ENCODE measurements at places on chromosomes 11 and 22.

- DNase-seq, result peak; percentile 81
These were observed 8.2 kb downstream of the PHF21A start for GRCh38 chr11:46112961-46113607.

GRCh38 chr22:46631113-46631512 lies 10.9 kb downstream of the GRAMD4 start:
- no peak for DNase-seq

GRCh38 chr11:27907530-27907929 lies 200.4 kb downstream of the KIF18A start:
- no peak for DNase-seq

DNA sequence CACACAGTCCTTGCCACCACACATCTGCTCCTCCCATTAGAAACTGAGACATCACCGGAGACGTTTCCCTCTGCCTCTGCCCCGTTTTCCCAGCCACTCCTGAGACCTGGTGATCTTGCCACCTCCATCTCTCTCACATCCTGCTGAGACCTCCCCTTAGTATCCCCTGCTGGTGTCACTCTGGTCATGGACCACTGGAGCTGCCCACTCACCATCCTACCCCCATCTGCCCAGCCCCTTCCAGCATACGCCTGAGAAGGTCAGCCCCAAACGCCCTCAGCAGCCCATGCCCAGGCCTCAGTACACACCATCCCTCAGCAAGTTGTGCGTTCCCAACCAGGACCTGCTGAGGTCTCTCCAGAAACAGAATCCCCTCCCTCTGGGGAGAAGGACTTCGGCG lies 64.3 kb downstream of the SHANK2 start:
- DNase-seq, result no peak

GRCh38 chr11:9759519-9760192 lies 95.8 kb downstream of the SWAP70 start:
- peak; percentile 95 for DNase-seq

- no peak for DNase-seq
These were observed 99.3 kb upstream of the SYT13 start for GRCh38 chr11:45385423-45385822.

DNA sequence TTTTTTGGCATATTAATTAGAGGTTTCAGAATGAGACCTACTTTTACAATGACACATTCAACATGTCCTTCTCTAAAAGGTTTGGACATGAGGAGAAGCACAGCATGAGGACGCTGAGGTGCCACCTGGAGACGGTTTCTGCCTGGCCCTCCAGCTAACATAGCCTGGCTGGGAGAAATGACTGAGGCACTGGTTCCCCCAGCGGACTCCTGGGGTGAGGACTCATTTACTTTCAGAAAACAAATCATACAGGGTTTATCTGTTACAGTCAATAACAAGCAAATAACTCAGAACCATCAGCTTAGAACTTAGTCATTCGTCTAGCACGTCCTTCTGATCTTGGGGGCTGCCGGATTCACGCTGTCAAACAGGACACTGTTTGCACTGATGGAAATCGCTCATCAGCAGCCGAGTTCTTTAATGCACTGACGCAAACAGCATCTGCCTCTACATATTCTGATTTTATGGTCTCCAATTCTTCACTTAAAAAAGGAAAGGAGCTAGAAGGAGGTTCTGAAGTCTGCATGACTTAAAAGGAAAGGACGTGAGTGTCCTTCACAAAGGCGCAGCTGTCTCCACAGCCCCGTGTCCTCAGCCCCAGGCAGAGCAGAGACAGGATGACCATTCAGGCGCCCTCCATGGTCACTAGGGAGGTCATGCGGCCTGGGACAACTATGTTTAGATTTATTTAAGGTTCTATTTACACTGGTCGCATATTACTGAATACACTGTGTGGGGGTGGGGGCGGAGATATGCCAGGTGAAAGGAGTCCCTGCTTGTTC lies 44.2 kb downstream of the CERK start:
- DNase-seq, result peak; percentile 65

- DNase-seq, result no peak
These were observed 8.1 kb upstream of the SART1 start for GRCh38 chr11:65953471-65953870.

DNA sequence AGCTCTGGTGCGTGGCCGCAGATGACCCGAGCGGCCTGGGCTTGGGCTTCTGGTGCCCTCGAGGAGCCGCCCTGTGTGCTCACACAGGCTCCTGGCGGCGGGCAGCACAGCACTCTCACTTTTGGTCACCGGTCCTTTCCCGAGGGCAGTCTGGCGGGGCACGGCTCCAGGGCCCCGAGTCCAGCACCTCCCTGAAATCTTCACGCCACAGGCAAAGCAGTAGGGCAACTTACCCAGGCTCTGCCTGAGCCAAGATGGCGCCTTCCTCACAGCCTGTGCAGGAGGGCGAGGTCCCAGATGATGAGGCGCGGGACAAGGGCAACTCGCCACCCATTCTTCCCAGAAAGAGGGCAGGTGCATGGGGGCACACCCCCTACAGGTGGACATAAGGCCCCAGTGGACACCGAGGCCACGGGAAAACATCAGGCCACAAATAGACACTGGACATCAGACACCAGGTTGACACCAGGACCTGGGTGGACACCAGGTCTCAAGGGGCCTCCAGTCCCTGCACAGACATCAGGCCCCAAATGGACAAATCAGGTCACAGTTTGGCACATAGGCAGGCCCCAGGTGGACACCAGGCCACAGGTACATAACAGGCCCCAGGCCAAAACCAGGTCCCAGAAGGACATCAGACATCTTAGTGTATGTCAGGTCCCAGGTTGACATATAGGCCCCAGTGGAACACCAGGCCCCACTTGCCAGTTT lies 57.6 kb upstream of the SEPTIN5 start:
- no peak for DNase-seq

GRCh38 chr11:112178936-112179335 lies 3.6 kb downstream of the BCO2 start:
- no peak for DNase-seq

- no peak for DNase-seq
These were observed 19.5 kb downstream of the SLC5A12 start for GRCh38 chr11:26702406-26702805.

DNA sequence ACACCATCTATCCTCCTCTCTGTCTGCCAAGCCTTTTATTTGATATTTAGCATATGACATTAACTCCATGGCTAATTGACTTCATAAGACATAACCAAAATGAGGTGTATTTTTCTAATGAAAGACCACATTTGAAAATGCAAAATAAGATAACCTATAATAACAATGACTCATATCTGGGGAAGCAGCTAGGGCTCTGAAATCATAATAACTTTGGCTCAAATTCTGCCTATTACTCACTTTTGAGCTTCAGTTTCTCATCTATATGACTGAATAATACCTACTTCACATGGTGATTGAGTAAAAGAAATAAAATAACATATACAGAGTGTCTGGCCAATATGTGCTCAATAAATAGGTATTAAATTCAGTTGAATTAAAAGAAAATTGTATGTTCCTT lies 1419.8 kb upstream of the TENM4 start:
- DNase-seq, result no peak

DNA sequence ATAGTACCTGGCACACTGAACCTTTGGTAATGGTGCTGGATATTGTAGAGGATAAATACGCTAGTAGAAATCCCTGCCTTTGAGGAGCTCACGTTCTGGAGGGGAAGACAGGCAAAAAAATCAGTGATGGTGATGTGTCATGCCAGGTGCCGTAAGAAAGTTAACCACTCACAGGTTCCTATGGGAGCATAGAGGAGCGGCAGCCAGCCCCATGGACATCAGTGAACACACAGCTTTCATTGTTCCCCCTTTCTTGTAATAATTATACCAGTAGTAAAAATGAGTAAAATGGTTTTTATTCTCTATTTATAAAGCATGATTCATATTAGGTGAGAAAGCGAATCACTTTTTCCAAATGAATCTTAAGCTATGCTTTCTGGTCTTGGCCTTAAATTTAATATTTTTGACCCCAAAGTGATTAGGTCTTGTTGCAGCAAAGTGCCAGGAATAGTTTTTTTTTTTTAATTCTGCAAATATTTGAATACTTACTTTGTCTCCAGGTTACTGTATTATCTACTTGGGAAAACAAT lies 57.9 kb downstream of the UVRAG start:
- no peak for DNase-seq

DNA sequence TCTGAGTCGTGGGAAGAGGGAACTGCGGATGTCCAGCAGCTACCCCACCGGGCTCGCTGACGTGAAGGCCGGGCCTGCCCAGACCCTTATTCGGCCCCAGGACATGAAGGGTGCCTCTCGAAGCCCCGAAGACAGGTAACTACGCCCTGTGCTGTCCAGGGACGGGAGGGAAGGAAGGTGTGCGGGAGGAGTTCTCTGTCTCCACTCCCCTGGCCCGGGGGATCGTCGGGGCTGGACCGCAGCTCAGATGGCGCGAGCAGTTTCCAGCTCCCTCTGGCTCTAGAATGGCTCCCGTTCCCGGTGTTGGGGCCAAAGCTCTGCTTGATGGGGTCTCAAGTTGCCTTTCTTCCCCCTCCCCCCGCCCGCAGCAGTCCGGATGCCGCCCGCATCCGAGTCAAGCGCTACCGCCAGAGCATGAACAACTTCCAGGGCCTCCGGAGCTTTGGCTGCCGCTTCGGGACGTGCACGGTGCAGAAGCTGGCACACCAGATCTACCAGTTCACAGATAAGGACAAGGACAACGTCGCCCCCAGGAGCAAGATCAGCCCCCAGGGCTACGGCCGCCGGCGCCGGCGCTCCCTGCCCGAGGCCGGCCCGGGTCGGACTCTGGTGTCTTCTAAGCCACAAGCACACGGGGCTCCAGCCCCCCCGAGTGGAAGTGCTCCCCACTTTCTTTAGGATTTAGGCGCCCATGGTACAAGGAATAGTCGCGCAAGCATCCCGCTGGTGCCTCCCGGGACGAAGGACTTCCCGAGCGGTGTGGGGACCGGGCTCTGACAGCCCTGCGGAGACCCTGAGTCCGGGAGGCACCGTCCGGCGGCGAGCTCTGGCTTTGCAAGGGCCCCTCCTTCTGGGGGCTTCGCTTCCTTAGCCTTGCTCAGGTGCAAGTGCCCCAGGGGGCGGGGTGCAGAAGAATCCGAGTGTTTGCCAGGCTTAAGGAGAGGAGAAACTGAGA lies 1.4 kb downstream of the ADM start:
- DNase-seq, result peak; percentile 62

- DNase-seq, result peak; percentile 53
These were observed 744 bp downstream of the PACSIN3 start for GRCh38 chr11:47185305-47186075.

DNA sequence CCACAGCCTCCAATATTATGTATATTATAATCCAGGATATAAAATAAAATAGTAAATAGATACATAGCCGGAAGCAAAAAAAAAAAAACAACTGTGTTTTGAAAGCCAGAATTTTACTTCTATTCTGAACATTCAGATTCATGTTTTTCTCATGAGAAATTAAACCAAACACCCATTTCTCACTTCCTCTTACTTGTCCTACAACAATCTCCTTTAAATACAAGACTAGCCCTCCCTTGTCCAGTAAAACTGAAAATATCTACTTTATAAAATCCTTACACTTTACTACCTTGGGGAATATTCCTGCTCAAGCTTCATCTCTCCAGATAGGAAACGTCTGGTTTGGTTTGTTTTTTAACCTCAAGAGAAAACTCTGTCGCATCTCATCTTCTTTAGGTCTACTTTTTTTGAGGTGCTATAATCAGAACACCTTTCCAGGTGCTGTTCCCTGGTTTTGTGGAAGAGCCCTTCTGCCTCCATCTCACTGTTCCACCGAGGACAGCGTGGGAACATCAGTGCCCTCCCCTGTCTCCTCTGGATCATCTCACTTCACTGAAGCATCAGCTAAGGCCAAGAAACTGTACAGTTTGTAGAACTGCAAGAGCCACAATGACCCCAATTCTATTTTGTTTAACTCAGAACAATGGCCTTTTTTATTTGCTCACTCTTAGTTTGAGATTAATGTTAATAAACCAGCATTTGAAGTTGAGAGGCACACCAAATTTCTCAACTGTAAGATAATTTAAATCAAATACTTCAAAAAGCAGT lies 82.0 kb upstream of the ARHGAP32 start:
- no peak for DNase-seq

- DNase-seq, result no peak
These were observed 503.8 kb downstream of the BRD1 start for GRCh38 chr22:49323751-49324415.

- DNase-seq, result no peak
These were observed 156.8 kb downstream of the WNT11 start for GRCh38 chr11:76049511-76049910.

- DNase-seq, result peak; percentile 95
These were observed 5.7 kb downstream of the TSKU start for GRCh38 chr11:76788661-76789442.

- no peak for DNase-seq
These were observed 238.3 kb upstream of the TBCEL start for GRCh38 chr11:120785576-120785975.

GRCh38 chr11:72962084-72962483 lies 147.9 kb downstream of the ATG16L2 start:
- DNase-seq, result no peak

- no peak for DNase-seq
These were observed 4.6 kb upstream of the CST6 start for GRCh38 chr11:66007201-66007634.

- peak; percentile 16 for DNase-seq
These were observed 78.6 kb downstream of the PRR5L start for GRCh38 chr11:36374726-36375125.

DNA sequence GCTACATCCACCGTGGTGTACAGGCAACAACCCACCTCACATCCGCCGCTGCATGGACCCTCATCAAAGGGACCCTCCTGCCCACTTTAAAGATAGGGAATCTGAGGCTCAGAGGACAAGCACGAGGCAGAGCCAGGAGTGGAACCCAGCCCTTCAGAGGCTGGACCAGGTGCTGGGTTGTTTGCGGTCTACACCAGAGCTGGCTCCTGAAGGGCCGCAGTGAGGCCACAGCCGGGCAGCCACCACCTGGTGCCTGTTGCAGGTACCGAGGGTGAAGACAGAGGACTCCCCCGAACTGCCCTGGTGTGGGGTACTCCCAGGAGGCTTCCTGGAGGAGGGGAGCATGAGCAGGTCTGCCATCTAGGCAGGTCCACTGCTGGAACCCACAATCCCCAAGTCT lies 78.8 kb downstream of the DHCR7 start:
- no peak for DNase-seq

- no peak for DNase-seq
These were observed 9.2 kb downstream of the MYRF start for GRCh38 chr11:61761440-61762222.

GRCh38 chr11:92626624-92627023 lies 342.8 kb upstream of the MTNR1B start:
- no peak for DNase-seq

- peak; percentile 15 for DNase-seq
These were observed 27.5 kb upstream of the HIKESHI start for GRCh38 chr11:86274503-86274902.

Data from NCI-H69 (cell line).